ENCODE measurements at places on chromosomes 13 and 19.

GRCh38 chr13:103716718-103717117, 650.5 kb upstream of the SLC10A2 start:
- no peak for DNase-seq

DNA sequence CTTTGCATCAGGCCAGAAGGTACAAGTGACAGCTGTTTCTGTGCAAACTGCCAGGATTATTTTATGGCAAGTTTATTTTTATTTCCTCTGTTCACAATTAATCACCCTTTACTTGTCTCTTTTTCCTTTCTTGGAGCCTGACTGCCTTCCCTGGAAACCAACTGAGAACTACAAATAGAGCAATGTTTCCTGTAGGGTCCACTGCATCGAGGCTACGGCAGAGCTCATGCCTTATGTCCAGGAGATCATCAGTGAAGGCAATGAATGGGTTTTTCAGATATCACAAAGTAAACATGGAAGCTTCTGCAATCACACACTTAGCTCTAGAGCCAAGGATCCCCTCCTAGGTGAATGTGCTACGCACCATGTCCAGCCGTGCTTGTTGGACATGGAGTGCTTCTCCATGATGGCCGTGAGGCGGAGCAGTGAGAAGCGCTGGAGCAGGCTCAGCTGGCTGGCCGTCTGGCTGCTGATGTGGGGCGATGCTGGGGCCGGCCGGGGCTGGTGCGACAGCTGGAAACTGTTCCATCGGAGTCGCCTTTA, 110.9 kb downstream of the KL start:
- no peak for DNase-seq

- DNase-seq: no peak
These were observed 586.5 kb downstream of the SLITRK6 start for GRCh38 chr13:85212692-85213091.

GRCh38 chr19:57441979-57442752, 7.0 kb downstream of the ZNF749 start:
- no peak for DNase-seq

DNA sequence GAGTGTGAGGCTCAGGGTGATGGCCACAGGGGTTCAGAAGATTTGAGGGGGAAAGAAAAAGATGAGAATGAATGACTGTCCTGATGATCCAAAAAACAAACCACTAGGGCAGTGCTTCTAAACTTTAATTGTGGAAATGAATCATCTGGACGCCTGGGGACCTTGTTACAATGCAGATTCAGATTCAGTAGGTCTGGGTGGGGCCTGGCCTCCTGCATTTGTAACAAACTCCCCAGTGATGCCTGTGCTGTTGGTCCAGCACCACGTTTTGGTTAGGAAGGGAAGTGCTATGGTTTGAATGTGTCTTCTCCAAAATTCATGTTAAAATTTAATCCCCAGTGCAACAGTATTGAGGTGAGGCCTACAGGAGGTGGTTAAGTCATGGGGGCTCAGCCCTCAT, 49.5 kb upstream of the KPNA3 start:
- DNase-seq: no peak

All from NCI-H510A treated with DMSO at 0.1 percent for 48 hours (cell line).